ENCODE measurements at places on chromosomes 5 and 9.

GRCh38 chr9:88690628-88691027, 155.7 kb downstream of the NXNL2 start:
- no peak for DNase-seq

GRCh38 chr9:79568337-79569101, 3.2 kb upstream of the TLE4 start:
- no peak for DNase-seq

- DNase-seq: no peak
Measured at GRCh38 chr5:124806373-124807077, 60.1 kb upstream of the ZNF608 start.

DNA sequence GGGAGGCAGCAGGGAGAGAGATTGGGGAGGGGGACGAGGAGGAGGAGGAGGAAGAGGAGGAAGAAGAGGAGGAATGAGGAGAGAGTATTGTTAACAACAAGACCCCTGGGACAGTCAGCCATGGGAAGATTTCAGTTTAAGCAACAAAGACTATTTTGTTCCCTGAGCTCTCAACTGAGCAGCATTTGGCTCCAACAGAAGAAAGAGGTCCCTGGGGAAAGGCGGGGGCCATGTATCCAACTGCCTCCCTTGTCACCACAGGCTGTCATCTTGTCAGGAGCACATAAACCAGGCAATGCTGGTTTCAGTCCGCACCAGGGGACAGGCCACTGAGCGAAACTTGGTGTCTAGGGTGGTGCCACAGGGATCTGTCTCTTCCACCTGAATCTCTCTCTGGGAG, 316.1 kb downstream of the TLE1 start:
- DNase-seq: no peak

- no peak for DNase-seq
Measured at GRCh38 chr5:43753069-43753468, 150.1 kb downstream of the NNT start.

GRCh38 chr9:16398691-16399090, 471.8 kb downstream of the BNC2 start:
- DNase-seq: no peak

- no peak for DNase-seq
Measured at GRCh38 chr5:126365446-126366198, 57.6 kb upstream of the GRAMD2B start.

DNA sequence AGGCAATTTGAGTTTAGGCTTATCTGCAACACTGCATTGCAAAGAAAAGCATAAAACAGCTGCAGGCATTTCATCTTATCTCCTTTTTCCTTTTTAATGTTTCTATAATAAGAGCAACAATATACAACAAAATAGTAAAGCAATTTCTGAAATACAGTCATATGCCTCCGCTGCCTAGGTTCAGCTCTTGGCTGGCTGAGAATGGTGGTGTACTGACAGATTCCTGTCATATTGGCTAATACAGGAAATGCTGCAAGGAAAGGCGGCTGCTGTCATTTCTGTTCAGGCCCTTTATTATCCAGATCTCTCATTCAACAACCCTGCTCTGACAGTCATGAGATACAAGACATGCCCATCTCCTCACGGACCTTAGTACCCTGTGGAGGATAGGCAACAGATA, 677.0 kb downstream of the TAF11L14 start:
- no peak for DNase-seq

DNA sequence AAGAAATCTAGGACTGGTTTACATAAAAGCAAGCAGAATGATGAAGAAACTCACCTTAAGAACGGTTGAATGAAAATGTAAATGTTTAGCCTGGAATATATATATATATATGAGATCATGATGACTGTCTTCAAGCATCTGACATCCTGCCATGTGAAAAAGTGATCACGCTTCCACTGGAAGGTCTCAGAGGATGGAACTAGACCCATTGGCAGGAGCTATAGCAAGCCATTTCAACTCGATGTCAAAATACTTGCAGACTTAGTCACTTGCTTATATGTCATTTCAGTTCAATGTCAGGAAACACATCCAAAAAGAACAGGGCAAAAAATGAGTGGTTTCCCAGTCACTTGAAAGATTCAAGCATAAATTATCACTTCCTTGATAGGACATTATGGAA, 22.2 kb upstream of the TMEM161B start:
- DNase-seq: no peak

GRCh38 chr5:44384816-44385215, 4.4 kb downstream of the FGF10 start:
- no peak for DNase-seq

- DNase-seq: no peak
Measured at GRCh38 chr5:158436271-158437065, 577.5 kb upstream of the CLINT1 start.

DNA sequence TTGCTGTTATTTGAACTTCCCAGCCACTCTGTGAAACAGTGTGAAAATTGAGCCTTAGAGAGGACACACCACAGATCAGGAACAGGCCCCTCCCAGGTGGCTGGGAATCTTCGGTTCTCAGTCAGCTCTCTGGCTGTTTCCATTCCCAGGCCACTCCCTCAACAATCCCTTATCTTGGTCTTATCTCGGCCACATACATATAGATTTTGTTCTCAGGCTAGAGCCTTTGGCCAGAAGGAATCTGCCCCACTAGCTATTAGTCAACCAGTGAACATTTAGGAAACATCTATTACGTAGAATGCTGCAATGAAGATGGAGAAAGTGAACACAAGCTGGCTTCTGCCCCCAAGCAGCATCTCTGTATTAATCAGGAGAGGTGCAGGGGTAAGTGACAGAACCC, 21.0 kb upstream of the WWC1 start:
- DNase-seq: no peak

GRCh38 chr9:133221177-133221809, 12.2 kb upstream of the OBP2B start:
- no peak for DNase-seq

- no peak for DNase-seq
Measured at GRCh38 chr5:77743181-77743580, 33.0 kb downstream of the TBCA start.

DNA sequence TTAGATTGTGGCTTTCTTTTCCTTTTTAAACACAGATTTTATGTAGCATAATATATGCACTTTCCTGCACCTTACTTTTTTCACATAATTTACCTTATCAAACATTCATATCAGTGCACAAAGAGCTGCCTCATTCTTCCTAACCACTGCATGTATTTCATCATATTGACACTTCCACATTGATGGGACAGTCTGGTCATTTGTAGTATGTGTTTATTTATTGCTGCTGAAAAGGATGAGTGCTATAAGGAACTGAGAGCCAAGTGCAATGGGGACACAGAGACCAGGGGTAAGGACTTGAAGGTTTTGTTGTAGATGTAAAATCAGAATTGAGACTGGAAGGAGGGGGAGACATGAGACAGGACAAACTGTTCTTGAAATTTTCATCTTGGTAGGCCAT, 193.8 kb downstream of the SMARCA2 start:
- no peak for DNase-seq

DNA sequence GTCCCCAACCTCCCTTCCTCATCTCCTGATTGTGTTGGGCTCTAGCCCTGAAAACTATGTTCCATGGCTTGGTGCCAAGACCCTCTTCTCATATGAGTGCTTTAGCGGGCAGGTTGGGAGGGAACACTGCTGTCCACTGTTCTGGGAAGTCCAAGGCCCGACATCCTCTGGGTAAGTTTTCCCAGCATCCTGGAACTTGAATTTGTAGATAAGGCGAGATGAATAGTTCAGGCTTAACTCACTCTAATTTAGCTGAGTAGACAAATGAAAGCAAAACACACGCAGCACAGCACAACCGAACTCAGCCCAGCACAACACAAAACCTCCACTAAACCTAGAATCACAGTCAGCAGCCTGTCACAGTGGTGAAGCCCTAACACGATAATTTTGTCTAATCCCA, 95.3 kb upstream of the SLC28A3 start:
- no peak for DNase-seq

DNA sequence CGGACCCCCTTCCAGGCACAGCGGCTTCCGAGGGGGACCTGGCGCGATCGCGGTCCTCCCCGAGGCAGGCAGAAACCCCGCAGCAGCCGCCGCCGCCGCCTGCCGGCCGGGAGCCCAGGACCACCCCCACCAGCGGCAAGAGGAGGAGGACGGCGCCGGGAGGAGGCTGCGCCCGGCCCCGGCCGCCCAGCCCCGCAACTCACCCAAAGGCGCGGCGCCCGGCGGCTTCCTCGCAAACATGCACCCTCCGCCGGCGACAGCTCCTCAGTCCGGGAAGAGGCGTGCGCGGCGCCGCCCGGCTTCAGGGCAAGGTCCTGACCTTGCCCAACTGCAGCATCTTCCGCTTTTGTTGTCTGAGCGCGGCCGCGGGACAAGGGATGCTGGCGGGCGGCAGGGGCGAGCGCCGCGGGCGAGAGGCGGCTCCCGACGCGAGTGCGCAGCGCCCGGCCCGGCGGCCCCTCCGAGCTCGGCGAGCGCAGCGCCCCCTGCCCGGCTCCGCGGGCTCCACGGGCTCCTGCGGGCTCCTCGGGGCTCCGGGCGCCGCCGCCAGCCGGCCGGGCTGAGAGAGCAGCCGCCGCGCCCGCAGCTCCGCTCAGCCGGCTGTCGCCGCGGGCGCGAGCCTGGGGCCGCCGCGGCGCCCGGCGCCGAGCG, 507 bp downstream of the CTNND2 start:
- DNase-seq: no peak

DNA sequence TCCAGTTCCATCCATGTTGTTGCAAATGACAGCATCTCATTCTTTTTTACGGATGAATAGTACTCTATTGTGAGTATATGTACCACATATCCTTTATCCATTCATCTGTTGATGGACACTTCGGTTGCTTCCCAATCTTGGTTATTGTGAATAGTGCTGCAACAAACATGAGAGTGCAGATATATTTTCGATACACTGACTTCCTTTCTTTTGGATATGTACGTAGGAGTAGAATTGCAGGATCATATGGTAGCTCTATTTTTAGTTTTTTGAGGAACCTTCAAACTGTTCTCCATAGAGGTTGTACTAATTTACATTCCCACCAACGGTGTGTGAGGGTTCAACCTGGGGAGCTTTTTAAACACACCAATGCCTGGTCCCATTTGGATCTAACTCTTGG, 22.3 kb downstream of the GALNT12 start:
- no peak for DNase-seq

GRCh38 chr5:135085936-135086725, 52.1 kb upstream of the PITX1 start:
- no peak for DNase-seq

DNA sequence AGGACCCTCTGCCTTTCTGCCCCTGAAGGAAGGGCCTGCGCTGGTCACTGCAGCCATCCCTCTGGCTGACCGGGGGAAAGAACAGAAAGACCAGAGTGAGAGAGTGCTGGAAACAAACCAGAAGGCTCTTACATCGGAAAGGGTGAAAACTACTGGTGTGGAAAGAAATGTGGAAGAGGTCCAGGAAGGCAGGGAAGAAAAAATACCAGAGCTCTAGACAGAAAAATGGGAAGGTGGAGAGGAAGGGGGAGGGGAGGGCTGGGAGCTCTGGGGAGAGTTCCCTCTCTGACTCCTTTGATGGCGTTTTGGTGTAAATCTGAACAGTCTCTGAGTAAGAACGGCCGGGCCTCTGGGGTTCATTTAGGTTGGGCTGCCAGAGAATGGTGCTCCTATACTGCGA, 47.7 kb downstream of the COL23A1 start:
- no peak for DNase-seq

- DNase-seq: no peak
Measured at GRCh38 chr9:113682297-113682771, 193.8 kb upstream of the ZNF618 start.

DNA sequence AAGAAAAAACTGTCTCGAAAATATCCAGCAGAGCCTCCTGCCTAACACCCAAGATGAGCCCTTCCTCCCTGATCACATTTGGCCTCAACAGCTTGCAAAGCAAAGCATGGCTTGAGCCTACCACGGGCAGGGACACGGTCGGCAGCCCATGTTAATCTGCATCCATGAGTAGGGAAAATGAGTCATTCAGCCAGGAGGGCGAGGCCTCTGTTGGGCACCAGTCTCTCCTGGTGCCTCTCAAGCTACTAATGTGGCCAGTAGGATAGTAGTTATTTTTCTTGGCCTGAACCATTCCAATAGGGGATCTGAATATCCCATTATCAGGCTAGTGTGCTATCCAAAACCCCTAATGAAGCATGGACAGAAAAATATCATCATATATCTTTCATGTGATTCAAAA, 43.0 kb upstream of the SHB start:
- no peak for DNase-seq

GRCh38 chr5:178820001-178820400, 39.8 kb upstream of the ZNF354B start:
- no peak for DNase-seq

- DNase-seq: no peak
Measured at GRCh38 chr5:79020861-79021561, 35.9 kb upstream of the ARSB start.

DNA sequence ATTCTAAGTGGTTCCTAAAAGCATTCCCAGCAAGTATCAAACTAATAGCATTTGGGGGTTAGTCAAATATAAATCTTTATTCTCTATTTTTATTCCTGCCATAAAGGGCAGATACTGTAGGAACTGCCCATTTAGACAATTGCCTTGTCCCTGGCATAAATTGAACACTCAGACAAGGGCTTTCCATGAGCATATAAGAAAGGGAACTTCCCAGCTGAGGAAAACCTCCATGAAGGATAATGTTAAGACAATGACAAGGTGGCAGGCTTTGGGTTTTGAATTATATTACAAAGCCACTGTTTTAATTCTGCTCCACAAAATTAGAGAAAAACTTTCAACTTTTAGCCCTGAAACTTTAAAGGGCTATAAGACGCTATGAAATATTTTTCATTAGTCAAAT, 81.3 kb downstream of the ST8SIA4 start:
- no peak for DNase-seq

DNA sequence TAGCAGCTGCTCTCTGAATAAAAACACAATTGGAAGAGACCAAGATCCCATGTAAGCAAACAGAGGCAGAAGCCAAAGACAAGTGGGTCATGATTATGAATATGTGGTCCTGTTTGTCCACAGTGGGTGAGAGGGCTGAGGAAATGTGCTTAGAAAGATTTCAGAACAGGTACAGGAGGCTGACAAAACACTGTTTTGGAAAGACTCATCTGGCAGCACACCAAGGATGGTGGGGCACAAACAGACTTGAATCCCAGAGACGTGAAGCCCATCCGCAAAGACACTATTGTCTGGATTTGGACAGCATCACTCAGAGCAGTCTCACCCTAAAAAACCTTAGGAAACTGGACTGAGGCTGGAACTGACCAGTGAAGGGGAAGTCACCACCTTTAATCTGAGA, 85.0 kb downstream of the ADRB2 start:
- DNase-seq: no peak

- DNase-seq: no peak
Measured at GRCh38 chr9:21383627-21384026, 1.6 kb downstream of the IFNA2 start.

DNA sequence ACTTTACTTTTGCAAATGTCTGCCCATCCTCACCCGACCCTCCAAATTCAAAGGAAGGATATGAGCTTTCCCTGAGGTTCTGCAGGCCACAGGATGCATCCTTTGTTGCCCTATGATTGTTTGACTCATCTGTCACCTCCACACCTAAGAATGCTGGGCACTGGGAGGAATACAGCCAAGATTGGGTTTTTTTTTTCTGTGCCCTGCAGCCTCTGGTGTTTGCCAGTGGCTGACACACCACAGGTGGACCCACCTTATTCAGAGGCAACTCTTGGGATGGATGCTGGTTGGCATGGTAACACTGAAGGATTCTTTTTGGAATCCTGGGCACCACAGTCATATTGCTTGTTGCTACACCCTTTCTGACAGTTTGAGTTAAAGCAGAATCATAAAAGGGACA, 29.7 kb downstream of the C9orf152 start:
- no peak for DNase-seq
